ENCODE measurements at places on chromosomes 11 and 22.

GRCh38 chr11:68471360-68472340, 11.1 kb downstream of the PPP6R3 start:
- DNase-seq = no peak

DNA sequence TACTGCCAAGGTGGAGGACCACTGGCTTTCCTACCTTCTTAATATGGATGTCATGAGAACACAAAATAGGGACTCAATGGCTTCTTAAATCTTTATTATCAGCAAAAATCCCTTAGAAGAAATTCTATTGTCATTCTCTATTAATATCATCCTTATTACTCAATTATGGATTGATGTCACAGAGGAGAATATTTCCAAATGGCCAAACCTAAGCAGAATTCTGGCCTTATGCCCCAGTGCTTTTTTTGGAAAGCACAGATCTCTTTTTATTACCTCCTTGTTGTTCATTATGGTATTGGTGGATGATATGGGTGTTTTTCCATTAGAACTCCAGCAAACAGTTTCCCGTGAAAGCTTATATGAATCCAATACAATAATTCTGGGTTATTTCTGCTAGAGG, 9.9 kb downstream of the CRTAM start:
- no peak for DNase-seq

DNA sequence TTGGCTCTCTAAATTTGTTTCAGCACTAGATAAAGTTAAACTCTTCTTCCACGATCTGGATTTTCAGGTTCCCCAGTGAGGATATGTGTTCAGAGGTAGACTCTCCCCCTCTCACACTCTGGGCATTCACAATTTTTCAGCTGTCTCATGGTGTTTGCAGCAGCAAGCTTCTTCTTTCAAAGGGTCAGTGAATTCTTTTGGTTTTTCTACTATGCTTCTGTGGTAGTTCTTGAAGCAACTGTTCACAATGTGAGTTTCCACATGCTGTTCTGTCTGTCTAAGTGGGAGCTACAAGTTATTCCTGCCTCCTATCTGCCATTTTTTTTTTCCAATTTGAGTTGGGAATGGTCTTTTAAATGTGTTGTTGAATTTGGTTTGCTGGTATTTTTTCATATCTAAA, 25.4 kb downstream of the CNTF start:
- no peak for DNase-seq

GRCh38 chr11:10518891-10519290, 22.1 kb downstream of the RNF141 start:
- no peak for DNase-seq

GRCh38 chr11:32052215-32052614, 38.7 kb upstream of the RCN1 start:
- peak; percentile 43 for DNase-seq

DNA sequence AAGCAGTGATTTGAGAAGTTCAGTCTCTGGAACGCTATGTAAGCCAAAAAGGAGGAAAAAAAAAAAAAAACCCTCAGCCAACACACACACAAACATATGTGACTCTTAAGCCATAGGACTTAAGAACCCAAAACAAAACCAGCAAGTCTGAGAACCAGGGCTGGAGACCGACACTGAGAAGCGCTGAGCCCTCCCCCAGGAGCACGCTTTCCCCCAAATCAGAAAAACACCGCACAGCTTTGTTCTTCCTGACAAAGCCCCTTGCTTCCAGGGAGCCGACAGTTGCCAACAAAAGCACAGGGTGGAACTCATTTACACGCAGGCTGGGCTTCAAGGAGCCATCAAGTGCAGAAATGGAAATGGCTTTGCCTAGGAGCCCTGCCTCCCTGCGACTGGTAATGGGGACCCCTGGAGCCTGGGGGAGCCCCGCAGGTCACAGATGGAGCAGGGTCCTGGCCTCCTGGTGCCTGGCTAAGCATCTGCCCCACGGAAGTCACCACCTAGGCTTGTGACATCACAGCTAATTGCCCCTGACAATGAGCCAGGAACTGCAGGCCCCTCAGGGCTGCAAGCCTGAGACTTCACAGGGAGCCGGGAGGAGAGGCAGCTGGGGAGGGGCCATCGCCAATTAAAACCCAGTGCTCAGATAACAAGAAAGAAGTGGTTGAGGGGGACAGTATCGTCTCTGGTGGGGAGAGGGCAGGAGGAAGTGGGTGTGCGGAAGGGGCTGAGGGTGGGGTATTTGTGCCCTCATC, 66.9 kb downstream of the NFAM1 start:
- no peak for DNase-seq

DNA sequence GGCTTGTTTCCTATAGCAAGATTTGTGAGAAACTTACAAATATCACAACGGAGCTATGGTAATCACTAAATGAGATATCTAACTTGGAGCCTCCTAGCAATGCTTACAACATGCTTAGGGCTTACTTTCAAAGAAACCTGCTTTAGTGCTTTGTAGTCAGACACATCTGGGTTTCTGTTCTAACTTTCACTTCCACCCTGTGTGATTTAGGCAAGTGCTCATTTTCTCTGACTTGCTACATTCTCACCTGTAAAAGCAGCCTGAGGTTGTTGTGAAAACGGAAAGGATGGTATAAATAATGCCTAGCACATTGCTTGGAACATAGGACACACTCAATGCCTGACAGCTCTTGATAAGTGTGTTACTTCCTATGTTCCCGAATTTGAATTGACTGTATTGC, 45.6 kb downstream of the LRRC4C start:
- no peak for DNase-seq

DNA sequence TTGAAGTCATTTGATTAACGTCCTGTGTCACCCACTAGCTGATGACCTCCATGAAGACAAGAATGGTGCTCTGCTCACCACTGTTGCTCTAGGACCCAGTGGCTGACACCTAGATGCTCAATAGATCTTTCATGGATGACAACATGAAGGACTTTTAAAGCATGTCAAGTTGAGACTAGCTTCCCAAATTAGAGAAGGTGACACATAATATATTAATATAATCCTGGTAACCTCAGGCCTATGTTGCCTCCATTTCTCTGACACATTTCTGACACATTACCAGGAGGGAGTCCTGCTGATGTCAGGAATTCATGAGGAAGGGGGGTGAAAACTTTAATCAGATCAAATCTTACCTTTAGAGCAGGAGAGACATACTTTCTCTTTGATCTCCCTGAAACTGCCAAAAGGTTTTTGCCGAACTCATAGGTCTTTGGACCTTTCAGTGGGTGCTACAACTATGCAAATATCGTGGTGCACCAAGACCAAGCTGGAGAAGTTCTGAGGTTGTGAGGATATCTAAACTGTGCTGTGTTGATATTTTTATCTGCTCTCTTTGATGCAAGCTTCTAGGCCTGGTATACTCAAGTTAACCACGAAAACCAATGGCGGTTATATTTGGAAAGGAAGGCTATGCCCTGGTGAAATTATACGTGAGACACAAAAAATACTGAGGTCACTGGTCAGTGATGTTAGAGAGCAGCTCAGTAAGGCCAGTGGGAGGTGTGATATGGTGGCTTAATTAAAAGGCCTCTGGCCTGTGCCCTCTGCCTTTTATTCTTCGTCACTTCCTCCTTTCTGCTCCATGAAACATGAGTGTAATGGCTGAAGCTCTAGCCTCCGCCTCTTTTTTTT, 13.2 kb upstream of the AMPD3 start:
- no peak for DNase-seq

DNA sequence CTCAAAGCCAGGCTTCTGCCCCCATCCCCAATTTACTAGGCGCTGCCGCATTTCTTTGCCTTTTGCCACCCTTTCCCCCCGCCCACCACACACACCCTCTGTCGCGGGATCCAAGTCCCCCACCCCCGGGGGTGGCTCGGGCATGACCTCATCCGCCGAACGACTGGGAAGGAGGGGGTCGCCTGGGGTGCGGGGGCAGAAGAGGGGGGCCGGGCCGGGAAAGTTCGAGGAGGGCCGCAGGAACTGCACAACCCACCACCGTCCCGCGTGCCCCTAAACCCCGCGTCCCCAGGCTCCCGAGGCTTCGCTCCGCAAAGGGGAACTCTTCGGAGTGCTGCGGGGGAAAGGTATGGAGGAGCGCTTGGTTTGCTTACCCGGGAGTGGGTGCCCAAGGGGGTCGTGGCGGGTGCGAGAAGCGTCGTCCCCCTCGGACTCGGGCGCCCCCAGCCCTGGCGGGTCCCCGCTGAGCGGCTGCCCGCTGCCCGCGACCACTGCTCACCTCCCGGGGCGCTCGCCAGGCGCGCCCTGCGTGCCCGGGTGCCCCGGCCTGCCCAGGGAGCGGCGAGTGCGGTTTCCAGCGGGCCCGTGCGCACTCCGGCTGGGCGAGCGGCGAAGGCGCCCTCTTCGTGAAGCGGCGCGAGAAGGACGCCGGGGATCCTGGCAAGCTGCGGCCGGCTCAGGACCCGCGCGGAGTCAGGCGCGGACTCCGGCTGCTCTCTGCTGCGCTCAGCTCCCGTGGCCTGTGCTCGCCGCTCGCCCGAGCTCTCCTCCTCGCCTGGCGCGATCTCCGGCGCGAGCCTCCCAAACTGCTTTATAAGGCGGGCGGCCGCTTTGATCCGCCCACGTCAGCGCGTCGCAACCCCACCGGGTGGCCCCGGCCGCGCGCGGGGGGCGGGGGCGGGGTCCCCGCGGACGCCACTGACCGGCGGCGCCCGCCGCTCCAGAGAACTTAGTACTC, 4.0 kb upstream of the WNT11 start:
- DNase-seq = peak; percentile 28

DNA sequence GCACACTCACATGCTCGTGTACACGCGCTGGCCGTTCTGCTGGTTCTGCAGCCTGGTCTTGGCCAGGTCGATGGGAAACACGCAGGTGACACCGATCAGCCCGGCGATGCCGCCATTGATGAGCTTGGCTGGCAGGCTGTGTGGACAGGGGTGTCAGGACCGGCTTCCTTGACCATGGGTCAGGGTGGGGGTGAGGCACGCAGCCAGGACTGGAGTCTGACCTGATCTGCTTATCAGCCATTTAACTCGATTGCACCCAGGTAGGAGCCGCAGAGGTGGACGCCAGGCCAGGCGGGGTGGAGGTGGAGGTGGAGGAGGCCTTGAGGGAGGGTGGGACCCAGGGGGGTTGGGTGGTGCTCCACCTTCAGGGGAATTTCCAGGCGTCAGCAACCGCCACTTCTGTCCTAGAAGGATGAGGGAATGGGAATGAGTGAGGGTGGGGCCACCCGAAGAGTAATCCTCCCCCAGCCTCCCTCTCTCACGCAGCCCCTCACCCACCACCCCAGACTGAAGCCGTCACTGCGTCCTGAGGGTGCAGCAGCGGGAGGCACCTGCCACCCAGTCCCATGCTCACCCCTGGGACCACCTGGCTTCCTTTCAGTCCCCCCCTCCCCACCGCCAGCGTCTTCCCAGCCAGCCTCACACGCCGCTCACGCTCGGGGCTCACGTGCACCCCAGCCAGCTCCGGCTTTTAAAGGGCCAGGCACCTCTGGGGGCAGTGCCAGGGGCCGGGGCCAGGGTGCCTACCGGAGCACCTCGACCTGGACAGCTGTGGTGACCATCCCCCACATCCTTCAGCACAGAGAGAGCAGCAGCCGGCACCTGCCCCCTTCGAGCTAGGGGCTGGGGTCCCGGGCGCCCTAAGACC, 3.1 kb downstream of the SLC25A22 start:
- no peak for DNase-seq

DNA sequence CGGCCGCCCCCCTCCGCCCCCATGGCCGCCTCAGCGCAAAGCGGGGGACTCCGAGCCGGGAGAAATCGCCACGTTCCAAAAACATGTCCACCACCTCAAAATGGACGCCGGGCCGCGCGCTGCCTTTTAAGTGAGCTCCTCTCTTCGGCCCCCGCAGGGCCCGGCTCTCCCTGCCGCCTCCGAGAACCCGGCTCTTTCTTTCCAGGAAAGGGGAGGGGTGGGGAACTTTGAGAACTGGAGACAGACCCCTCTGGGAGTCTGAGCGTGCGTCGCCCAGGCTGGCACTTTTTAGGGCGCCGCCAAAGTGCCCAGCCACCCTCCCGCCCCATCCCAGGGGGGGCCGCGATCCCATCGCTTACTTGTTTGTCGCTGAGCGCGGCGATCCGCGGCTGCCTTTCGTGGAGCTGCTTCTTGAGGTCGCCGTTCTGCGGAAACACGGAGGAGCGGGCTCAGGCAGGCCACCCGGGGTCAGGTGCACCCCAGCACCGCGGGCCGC, 1.6 kb downstream of the PHF21B start:
- no peak for DNase-seq

DNA sequence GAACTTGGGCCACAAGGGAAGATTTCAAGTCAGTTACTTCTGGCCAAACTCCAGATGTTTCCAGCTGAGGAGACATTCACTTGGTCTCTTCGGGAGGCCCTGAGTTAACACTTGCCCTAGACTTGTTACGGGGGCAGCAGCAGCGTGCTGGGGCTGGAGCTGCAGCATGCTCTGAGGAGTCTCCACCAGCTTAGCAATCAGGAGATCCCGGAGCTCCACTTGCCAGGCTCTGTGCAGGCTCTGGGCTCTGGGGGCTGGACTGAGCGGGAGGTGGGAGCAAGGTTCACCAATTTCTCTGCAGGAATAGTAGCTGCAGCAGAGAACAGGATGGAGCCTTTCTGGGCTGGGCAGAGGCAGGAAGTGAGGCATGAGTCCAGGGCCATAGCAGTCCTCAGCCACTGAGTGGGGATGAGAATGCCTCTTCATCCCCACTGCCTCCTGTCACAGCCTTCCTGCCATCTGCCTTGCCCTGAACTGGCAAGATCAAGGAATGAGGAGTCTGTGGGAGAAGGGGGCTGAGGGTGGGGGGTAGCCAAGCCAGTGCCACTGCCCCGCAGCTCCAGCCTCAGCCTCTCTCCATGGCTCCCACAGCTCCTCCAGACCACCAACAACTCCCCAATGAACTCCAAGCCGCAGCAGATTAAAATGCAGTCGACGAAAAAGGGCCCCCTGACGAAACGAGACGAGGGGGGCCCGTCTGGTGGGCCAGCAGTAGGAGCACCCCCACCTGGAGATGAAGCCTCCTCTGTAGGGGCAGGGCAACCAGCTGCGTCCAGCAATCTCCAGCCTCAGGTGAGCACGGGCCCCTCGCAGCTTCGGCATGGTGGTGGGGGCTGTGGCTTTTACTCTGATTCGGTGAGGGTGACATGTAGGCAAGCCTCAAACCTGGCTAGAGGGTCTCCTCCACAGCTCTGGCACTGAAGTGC, 23.4 kb downstream of the GTPBP1 start:
- no peak for DNase-seq

DNA sequence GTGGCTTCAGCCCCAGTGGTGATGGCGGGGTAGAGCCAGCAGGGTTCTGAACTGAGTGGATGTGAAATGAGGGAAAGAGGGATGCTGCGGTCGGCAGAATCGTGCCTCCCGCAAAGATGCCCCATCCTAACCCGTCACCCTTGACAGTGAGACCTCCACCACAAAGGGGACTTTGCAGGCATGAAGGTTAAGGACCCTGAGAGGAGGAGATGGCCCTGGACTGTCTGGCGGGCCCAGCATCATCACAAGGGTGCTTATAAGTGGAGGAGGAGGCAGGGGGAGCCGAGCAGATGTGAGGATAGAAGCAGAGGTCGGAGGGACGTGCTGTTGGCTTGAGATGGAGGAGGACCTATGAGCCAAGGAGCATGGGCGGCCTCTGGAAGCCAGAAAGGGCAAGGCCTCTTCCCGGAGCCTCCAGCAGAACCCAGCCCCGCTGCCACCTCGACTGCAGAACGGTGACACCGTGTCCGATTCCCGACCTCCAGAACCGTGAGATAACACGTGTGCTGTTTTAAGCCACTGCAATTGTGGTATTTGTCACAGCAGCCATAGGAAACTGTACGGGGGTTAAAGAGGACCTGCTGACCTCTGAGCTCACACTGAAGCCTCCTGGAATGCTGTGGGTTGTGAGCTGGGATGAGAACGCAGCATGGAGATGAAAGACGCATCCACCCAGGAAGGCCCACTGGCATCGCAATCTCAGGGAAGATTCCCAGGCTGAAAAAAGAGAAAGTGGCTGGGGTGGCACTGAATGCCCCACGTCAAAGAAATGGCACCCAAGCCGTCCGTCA, 10.9 kb downstream of the LINC01488 start:
- DNase-seq = no peak

All from activated naive CD4-positive, alpha-beta T cell treated with anti-CD3 and anti-CD28 coated beads, Interleukin-2, amount 50 U/mL, for 16 hours (primary cell).